Activated T-helper 17 cell treated with anti-CD3 and anti-CD28 coated beads, Interleukin-2, amount 50 U/mL, for 72 hours (primary cell): ENCODE measurements at places on chromosomes 7 and 10. TPM values are rescaled to one million over a fixed set of nuclear protein-coding genes. Genes with fewer than 3 reads are reported as not detected.

Gene MEST
- total RNA-seq, result 1.5 TPM

Gene PAPSS2
- 4.3 TPM for total RNA-seq

- ATAC-seq, result no peak
These were observed 127.3 kb downstream of the FAM204A start for GRCh38 chr10:118214776-118215175.

DNA sequence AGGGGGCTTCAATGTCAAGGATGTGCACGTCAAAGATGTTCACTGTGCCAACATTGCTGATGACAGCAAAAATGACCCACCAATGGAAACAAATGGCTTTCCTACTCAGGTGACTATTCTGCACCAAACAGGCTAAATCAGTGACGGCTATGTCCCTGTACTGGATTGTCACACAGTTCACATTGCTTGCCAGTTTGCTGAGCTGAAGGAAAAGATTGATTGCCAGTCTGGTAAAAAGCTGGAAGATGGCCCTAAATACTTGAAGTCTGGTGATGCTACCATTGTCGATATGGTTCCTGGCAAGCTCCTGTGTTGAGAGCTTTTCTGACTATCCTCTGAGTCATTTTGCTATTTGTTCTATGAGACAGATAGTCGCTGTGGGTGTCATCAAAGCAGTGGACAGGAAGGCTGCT is 202.2 kb upstream of the ETV1 start:
- no peak for ATAC-seq

Gene PNPLA8
- 26.2 TPM for total RNA-seq

DNA sequence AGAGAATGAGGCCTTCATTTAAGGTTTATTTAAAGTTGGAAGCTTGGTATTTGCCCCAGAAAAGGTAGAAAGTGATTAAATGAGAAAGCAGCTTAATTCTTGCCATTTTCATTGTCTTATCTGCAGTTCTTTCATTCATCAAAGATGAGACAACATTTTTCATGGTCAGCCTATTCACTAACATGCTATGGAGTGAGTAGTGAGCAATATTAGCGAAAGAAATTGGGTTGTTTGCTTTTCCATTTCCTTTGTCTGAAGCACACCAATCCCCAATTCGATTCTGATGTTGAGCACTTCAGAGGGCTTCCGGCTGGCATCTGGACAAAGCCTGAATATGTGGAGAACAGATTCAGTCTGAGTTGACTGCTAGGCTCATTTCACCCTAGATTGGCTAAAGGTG is 317.2 kb downstream of the BBS9 start:
- no peak for ATAC-seq

GRCh38 chr7:38842746-38843145 is 66.2 kb downstream of the VPS41 start:
- no peak for ATAC-seq

Gene ARL5B
- total RNA-seq, result 8.9 TPM

DNA sequence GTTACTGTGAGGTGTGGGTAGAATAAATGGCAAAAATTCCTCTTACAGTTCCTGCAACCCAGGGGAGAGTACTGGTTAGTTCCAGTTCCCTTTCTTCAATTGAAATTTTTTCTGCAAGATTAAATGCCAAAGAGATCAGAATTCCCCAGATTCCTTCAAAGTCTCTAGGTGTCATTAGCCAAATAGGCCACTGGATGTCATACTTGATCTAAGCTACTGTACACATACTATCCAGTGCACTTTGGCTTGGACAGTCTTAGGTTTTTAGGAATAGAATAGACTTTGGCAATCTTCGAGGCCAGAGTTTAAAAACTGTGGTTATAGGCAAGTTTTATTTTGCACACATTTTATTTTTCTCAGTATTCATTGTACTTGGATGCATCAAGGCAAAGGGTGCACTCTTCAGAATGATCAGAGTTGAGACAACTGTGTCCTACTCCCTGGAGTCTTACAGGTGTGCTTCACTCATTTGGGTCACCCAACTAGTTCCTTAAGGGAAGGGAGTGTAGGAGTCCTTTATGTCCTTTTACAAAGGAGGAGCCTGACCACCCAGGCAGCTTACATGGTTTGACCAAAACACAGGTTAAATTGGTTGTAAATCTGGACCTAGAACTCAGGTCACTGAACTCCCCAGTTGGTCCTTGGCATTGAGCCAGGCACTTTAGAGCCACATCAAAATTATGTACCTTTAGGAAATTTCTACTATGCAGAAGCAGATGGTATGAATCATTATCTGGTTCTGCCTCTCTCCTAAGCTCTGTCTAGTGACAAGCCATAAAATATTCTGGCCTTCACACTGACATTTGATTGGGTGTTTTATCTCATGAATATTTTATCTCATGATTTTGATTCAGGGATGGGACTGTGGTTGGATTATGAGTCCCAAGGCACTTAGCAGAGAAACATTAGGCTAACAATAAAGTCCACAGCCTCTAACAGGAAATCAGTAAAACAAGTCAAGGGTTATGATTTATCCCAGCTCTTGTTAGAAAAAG is 49.5 kb downstream of the ASAH2B start:
- no peak for ATAC-seq

- ATAC-seq, result no peak
These were observed 10.0 kb upstream of the DDIT4 start for GRCh38 chr10:72263613-72264241.

- ATAC-seq, result no peak
These were observed 607.7 kb upstream of the FOXK1 start for GRCh38 chr7:4074407-4074806.

Gene NEUROG3
- total RNA-seq, result 0.78 TPM

DNA sequence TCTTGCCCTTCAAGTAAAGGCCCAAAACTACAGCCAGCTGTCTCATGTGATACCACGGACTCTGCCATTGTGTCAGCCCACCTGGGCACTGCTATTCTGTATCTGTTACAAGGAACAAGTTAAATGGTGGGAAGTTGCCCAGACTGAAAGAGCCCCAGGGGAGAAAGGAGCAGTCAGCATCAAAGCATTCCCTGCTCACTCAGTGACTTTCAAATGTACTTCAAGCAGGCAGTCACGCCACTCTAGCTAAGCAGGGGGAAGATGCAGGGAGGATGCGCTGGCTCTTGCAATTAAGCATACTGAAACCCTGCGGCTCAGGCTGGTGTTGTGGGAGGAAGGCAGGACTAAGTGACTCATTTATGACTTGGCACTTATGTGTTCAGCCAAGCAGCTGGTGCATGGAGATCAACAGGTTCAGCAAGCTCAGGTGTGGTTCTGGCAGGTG is 1249.6 kb downstream of the TYW1 start:
- ATAC-seq, result no peak

Gene SHTN1
- total RNA-seq, result 0.13 TPM

Gene OPN1SW
- not detected for total RNA-seq

DNA sequence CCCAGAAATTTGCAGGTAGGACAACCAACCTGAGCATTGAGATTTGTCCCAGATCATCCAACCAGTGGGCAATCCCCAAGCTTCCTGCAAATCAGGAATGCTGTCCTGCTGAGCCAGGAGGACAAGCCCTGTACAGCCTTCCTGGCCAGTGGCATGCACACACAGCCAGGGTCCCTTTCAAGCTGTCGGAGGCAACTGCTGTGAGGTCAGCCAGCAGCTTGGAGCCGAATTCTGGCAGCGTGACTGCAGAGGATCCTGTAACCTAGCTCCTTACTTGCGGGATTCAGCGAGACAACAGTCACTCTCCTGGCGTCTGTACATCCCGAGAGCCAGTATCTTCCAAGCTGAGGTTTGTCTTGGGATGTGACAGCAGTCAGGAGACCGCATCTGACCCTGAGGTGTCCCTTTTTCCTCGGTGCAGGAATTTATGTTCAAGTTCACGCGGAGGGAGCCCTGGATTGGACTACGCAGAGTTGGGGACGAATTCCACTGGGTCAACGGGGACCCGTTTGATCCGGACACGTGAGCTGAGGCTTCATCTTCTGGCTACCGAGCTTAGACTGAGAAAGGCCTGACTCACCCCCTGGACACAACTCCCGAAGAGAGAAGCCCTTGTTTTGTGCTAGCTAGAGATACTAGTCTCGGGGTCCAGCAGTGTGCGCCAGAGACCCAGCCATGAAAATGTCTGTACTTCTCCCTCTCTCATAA is 18.3 kb downstream of the CLEC2L start:
- ATAC-seq, result no peak

DNA sequence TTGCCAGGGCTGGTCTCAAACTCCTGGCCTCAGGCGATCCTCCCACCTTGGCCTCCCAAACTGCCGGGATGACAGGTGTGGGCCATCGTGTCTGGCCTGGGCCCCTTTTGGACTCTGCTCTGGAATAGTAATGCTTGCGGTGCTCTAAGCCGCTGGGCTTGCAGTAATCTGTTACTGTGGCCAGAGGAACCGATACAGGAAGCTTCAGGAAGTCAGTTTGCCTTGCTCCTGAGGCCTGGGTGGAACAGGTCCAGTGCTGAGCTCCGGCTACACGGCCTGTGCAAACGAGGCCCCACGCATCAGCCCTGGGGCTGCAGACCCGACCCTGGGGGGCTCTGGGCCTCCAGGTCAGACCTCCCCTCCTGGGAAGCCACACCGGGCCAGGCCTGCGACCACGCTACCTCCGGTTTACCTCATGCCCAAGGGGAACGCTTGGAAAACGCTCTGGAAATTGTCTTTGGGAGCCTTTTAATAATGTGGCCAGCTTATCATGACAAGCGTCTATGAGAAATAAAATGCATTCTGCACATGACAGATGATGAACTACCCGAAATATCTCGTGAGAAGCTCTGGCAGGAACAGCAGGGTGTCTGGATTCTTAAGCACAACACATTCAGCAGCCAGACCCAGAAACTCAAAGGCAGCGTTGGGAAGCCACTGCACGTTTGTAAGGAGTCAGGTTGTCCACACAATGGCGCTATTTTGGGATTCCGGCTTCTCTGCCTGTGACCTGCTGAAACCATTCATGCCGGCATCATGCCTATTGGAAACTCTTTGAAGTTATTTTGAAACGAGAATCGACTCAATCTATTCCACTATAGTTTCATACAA is 10.1 kb upstream of the ADAP1 start:
- ATAC-seq, result no peak

DNA sequence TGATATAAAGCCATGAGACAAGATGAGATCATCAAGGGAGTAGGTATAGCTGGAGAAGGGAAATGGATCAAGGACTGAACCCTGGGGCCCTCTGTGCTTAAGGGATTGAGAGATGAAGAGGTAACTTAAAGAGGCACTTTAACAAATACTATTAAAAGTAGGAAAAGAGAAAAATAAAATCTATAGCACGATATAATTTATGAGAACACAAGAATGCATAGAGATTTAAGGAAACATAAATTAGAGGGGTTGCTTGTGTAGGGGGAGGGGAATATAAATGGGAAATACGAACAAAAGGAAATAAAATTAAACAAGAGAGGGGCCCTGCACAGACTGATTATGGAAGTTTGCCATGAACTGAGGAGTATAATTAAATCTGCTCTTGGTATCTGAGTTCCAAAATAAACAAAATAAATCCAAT is 15.6 kb upstream of the LRRC17 start:
- no peak for ATAC-seq

DNA sequence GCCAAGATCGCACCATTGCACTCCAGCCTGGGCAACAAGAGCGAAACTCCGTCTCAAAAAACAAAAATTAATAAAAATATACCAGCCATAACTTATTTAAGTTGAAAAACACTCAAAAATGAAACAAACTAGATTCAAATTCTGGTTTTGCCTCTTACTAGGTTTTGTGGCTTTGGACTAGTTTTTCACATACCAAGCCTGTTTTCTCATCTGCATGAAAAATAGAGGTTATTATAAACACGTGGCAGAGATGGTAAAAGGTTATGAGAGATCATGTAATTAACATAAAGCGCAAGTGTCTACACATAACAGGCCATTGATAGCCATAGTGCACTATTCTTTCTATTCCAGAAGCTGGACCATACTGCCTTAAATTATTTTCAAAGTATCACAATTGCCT is 35.5 kb upstream of the CABCOCO1 start:
- ATAC-seq, result no peak

DNA sequence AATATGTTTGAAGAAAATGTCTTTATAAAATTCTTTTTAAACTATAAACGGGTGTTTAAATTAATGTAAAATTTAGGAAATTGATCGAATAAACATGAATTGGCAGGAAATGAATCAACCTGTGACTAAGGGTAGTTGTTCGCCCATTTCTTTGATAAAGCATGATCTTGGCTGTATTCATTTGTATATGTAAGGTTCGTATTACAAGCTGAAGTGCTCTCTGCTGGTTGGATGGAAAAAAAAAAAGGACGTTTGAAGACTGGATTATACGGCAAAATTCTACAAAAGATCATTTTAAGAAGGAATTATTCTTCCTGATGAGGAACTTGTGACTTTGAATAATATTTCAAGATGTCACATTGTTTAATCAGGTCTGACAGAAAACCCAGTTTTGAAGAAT is 185.4 kb upstream of the ANK3 start:
- no peak for ATAC-seq

Gene CFAP58
- 2.2 TPM for total RNA-seq

Gene PTPRN2
- total RNA-seq, result 1.4 TPM

Gene CCDC172
- total RNA-seq, result not detected

DNA sequence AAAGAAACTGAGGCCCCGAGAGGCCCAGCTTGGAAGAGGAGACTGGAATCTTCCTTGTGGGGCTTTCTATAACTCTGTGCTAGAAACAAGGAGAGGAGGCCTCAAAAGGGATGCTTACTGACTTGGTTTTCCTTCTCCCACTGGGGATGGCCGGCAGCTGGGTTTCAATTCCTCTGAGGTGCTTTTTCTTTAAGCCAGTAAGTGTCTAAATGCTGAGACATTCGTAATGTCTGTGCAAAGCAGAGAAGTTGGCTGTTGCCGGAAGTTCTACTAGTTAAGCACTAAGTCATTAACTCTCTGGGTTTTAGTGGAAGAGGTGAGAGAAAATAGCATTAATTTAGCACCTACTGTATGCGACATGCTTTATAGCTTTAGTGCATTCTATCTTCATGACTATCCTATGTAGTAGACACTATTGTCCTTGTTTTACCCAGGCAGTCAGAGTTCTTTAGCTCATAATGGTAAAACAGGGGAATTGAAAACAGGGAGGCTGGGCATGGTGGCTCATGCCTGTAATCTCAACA is 135.2 kb downstream of the RGS10 start:
- ATAC-seq, result no peak

Gene PRKCQ
- 35.3 TPM for total RNA-seq

GRCh38 chr7:75988568-75989499 is 5.6 kb downstream of the TMEM120A start:
- no peak for ATAC-seq

DNA sequence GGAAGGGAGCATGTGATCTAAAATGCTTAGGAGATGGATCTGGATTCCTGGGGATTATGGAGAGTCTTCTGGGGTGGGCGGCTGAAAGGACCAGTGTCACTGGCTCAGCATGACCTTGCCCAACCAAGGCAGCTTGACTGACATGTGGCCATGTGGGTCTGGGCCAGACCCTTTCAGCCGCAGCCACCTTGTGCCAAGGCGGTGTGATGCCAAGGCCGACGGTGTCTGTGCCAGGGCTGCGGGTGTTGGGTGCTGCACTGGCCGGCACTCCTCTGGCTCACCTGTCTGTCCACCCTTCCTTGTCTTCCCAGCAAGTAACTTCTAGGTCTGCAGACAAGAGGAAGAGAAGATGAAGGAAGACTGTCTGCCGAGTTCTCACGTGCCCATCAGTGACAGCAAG is 8.8 kb downstream of the DEPP1 start:
- no peak for ATAC-seq

Gene MYOZ1
- total RNA-seq, result not detected
